ENCODE measurements at places on chromosomes 6 and 20.

DNA sequence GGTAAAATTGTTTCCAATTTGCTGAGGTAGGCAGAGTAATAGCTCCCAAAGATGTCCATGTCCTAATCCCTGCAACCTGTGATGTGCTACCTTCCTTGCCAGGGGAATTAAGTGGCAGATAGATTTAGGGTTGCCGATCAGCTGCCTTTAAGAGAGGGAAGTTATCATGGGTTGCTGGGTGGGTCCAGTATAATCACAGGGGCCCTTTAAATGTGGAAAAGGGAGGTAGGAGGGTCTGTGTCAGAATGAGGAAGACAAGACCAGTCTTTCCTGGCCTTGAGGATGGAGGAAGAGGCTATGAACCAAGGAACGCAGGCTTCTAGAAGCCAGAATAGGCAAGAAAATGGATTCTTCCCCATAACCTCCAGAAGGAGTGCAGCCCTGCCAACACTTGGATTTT lies 50.7 kb downstream of the CTCFL start:
- no peak for DNase-seq

- DNase-seq = no peak
Observed at GRCh38 chr6:50846852-50847155, 28.1 kb downstream of the TFAP2B start.

- no peak for DNase-seq
Observed at GRCh38 chr6:5998711-5999687, 7.7 kb downstream of the NRN1 start.

GRCh38 chr6:73873081-73873480 lies 177.1 kb downstream of the CD109 start:
- no peak for DNase-seq

DNA sequence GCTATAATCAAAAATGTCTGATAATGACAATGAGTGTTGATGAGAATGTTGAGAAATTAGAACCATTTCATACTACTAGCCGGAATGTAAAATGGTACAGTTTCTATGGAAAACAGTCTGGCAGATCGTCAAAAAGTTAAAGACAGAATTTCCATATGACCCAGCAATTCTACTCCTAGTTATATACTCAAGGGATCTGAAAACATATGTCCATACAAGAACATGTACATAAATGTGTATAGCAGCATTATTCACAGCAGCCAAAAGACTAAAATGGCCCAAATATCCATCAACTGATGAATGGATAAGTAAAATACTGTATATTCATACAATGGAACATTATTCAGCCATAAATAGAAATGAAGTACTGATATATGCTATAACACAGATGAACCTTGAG lies 236.2 kb downstream of the BTBD9 start:
- no peak for DNase-seq

DNA sequence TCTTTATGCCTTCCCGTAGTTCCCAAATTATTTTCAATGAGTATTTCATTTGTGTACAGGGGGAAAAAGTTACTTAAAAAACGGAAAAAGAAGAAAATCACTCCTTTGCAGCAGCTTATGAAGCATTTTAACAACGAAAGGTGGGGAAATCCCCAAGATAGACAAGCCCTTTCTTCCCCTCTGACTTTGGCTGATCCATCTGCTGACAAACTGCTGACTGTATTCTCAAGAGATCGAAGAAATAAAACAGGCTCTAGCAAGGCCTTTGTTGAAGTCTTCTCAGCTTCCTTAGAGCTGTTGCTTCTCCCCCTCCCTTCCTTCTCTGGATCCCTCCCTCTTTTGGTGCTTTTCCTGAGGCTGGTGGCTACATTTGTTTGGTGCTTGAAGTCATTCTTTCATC lies 325.2 kb downstream of the NRN1 start:
- DNase-seq = no peak

- DNase-seq = no peak
Observed at GRCh38 chr6:2274981-2275891, 29.8 kb upstream of the GMDS start.

- DNase-seq = no peak
Observed at GRCh38 chr6:33989016-33989854, 156.7 kb downstream of the GRM4 start.
